Stimulated activated CD8-positive, alpha-beta memory T cell treated with anti-CD3 and anti-CD28 coated beads, Interleukin-2, amount 100 ng/mL, for 1 hour (primary cell): ENCODE measurements at places on chromosomes 11 and 22.
A peak's percentile ranks its signal among the peaks of the same experiment; 100 is the strongest.

DNA sequence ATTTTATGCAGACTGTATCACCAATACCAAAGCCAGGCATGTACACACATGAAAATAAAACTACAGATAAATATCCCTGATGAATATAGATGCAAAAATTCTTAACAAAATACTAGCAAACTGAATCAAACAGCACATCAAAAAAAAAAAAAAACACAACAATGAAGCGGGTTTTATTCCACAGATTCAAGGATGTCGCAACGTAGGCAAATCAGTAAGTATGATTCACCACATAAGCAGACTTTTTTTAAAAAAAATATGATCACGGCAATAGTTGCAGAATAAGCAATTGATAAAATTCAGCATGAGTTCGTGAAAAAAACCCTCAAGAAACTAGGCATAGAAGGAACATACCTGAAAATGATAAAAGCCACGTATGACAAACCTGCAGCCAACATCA lies 21.3 kb downstream of the OR51F1 start:
- DNase-seq: no peak

DNA sequence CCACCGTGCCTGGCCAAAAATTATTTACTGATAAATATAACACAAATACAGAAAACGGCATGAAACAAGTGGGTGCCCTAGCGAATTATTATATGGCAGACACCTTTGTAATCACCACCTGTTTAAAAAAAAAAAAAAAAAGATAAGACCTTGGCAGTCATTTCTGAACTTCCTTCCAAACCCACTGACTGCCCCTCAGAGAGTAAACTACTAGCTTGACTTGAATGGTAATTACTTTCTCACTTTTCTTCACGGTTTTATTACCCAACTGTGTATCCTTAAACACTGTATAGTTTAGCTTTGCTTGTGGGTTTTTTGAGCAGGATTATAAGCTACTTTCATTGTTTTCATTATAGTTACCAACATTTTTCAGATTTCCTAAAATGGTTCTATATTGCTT lies 23.7 kb downstream of the SFI1 start:
- DNase-seq: no peak

GRCh38 chr11:72724851-72725723 lies 27.1 kb downstream of the ARAP1 start:
- peak; percentile 58 for DNase-seq

GRCh38 chr22:50576070-50576469 lies 2.2 kb downstream of the CPT1B start:
- DNase-seq: no peak

GRCh38 chr22:24761888-24762675 lies 12.4 kb downstream of the PIWIL3 start:
- no peak for DNase-seq

- DNase-seq: no peak
Measured at GRCh38 chr11:127259102-127259501, 258.5 kb upstream of the KIRREL3 start.

DNA sequence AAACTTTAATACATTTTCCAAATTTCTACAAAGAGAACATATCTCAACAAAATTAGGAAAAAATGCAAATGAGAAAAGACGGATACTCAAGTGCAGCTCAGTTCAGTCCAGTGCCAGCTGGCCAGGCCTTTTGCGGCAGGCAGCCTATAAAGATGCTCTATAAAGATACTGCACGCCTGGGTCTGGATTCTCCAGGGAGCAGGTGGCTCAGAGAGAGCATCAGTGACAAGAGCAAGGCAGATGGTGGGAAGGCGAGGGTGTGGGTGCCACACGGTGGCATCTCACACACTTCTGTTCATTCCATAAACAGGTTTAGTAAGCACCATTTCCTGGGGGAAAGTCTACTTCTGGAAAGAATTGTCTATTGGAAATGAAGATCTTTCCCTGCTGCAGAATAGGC lies 18.1 kb upstream of the SCN3B start:
- no peak for DNase-seq

- DNase-seq: no peak
Measured at GRCh38 chr11:121656328-121657090, 203.7 kb upstream of the SORL1-AS1 start.

DNA sequence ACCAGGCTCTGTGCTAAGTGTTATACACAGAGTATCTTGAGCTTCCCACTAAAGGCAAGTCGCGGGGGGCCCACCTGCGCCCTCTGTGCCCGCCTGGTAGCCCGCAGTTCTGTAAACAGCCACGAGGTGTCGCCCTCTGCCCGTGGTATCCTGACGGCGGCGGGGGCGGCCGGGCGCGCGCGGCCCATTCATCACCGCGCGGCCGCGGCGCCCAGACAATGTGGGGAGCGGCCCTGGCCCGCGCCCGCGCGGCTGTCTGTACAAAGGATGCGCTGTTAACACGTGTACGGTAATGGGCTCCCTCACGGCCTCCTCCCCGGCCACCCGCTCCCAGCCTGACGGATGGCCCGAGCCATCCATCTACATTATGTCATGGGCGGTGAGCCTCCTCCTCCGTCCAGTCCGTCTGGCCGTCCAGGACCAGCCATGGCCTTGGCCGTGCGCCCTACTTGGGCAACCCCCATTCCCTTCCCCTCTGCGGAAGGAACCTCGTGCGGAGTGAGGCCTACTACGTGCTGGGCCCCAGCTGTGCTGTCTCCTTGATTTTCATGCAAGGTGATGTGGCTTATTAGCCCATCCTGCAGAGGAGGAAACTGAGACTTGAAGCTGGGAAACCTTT lies 99.4 kb downstream of the MIAT start:
- DNase-seq: no peak

GRCh38 chr11:44851496-44851895 lies 99.2 kb downstream of the TP53I11 start:
- no peak for DNase-seq

DNA sequence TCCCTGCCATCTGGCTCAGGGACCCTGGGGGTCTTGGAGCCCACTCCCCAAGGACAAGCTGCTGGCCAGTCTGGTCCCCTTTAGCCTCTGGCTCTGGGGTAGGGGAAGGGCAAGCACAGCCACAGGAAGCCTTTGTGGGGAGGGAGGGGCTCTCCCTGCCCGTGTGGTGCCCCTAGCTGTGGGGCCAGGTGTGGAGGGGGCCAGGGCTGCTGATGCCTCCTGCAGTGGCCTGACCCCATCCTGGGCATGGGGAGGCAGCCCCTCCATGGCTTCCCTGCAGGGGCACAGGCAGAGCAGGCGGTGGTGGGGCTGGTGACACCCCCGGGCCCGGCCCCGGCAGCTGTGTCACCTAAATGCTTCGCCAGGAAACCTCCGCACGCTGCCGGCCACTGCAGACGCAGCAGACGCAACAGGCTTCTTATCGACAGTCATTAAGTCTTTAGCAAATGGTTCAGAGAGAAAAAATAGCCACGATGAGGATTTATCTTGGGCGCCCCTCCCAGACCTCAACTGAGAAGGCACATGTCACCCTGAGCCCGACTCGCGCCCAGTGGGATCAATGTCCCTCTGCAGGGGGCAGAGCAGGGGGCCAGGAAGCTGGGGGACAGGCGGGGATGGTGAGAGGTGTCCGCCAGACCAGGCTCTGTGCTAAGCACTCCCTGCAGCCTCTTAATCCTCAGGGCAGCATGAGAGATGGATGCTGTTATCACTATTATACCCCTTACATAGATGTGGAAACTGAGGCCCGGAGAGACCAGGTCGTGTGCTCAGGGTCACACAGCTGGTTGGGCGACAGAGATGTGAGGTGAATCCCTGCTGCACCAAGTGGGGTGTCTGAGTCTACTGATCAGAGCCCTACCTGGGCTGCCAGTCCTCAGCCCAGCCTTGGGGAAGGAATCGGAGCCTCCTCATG lies 33.9 kb downstream of the FLRT1 start:
- no peak for DNase-seq

GRCh38 chr11:76880956-76881355 lies 20.2 kb downstream of the ACER3 start:
- DNase-seq: no peak

GRCh38 chr11:128294671-128295050 lies 292.7 kb downstream of the ETS1 start:
- no peak for DNase-seq

- no peak for DNase-seq
Measured at GRCh38 chr11:96061730-96062129, 137.8 kb upstream of the MTMR2 start.

DNA sequence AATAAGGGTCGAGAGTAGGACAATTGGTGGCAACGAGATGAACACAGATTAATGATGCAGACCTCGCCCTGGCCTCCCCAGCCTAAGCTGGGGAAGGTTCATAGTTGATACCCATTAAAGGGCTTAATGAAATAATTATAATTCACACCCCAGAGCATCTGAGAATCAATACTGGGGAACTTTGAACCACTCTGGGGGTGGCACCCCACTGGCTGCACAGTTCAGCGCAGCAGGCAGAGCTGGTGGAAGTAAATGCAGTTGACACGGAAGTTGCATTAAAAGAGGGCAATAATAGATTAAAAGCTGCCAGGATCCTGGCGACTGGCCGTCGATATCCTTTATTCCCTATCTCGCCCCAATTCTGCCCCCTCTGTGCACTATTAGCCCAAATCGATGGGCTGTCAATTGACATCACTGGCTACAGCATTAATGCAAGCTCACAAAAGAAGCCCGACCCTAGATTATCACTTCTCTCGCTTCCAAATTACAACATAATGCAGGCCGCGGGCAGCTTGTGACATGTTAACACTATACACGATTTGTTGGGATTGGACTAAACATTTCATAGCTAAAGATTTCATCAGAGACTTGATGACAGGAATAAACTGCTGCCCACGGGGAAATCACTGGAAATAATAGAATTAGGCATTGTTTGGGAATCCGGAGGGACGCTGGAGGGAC lies 14.5 kb downstream of the HSPA8 start:
- DNase-seq: no peak

GRCh38 chr11:86579406-86579731 lies 93.0 kb downstream of the ME3 start:
- DNase-seq: no peak

- DNase-seq: no peak
Measured at GRCh38 chr22:23302171-23303002, 122.1 kb downstream of the BCR start.

GRCh38 chr11:45833761-45834160 lies 13.5 kb upstream of the CRY2 start:
- no peak for DNase-seq

DNA sequence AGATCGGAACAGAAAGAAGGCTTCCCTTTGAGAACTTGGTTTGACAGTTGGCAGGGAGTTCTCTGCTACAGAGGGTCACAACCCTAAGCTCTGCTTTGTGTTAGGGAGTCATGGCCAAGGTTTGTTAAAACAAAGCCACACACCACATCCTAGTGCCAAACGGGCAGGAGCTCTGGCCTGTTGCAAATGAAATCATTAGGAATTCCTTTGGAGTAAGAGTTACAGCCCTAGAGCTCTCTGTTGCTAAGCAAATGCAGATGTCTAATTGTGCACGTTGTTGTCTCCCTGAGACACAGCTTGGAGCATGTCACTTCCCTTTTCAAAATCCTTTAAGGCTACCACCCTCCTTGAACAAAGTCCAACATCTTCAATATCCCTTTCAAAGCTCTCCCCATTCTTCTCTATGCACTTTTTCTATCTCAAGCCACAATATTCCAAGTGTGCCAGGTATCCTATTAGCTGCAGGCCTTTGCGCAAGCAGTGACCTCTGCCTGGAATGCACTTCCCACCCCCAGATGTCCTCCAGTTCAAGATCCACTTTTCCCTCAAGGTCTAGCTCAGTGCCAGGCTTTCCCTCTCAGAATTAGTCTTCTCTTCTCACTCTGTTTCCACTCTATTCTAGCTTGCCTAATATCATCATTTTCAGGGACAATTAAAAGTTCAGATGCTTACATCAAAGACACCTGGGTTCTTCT lies 253.7 kb upstream of the POU2AF2 start:
- DNase-seq: no peak

DNA sequence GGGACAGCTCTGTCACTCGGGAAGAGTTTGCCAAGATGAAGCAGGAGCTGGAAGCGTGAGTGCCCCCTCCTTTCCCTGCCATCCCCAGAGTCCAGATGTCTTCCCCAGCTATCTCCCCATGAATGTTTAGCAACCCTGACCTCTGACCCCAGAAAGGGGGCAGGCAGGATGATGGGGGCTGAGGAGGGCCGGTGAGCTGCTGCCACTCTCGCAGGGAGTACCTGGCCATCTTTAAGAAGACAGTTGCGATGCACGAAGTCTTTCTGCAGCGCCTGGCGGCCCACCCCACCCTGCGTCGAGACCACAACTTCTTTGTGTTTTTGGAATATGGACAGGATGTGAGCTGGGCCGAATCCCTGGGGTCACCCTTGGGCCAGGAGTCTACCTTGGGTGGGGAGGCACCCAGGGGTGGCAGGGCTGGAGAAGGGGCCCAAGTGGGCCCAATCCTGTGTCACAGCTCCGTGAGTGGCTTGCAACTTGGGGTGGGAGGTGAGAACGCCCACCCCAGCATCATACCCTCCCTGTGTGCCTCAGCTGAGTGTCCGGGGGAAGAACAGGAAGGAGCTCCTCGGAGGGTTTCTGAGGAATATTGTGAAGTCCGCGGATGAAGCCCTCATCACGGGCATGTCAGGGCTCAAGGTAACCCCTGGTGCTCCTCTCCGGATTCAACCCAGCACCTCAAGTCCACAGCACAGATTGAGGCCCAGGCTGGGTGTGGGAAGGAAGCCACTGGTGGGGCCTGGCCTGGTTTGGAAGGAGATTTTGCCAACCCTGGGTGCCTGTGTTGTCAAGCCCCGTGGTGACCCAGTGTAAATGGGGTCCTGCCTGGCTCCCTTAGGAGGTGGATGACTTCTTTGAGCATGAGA lies 7.5 kb downstream of the CFL1 start:
- no peak for DNase-seq

- no peak for DNase-seq
Measured at GRCh38 chr11:86571273-86571948, 101.0 kb downstream of the ME3 start.

DNA sequence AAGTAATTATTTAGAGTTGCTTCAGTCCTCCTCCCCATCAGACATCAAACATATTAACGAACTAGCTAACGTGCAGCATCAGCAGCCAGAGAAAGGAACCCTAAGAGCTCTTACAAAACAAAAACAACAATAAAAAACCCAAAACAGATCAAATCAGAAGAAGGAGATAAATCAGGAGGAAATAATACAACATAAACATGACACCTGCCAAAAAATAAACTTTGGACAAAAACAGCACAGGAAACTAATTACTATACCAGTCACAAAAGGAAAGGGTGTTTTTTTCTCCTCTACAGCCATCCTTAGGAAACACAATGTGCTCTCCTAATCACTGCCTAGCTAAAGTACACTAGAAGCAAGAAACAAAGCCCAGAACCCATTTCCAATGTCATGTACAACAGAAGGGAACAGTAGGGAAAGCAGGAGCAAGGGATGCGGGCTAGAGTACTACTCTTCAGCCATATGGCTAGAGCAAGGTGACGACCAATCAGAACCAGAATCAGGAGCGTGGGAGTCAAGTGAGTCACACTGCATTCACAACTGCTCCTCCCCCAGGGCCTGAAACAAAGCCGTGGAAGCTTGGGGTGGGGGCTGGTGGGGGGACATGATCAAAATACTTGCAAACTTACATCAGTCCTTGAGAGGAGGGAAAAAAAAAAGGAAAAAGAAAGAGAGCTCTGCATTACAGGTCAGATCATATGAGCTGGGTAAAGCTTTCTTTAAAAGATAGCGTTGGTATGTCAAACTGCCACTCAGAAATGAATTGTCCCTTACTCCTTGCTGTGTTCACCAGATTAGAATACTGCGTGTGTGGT lies 60.4 kb downstream of the LARGE2 start:
- DNase-seq: no peak
